ENCODE measurements at places on chromosomes 12 and 14.

- no peak for DNase-seq
These were observed 7.4 kb downstream of the PRIMA1 start for GRCh38 chr14:93780813-93781400.

- no peak for DNase-seq
These were observed 310.3 kb downstream of the DPF3 start for GRCh38 chr14:72583316-72584272.

DNA sequence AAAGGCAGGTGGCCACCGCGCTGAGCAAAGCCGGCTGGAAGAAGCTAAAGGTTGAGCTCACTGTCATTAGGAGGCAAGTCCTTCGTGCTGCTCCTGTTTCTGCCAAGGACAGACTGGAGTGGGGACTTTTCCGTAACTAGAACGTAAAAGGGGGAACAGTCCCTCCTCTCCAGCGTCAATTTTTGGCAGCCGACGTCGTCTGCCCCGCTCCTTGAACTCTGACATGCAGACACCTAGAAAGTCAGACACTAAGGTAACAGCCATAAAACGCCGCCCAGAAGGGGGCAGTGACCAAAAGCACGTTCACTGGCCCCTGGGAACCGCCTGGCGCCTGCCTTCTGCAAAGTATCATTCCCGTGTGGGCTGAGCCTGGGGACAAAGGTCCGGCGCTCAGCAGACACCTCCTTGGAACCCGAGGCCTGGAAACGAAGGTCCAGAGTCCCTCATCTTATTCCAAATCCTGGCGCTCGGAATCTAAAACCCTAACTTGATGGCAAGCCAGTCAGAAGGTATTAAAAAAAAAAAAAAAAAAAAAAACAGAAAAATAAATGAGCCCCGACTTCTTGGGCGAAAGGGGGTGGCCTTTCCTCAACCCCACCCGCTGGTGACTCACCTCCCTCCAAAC lies 1.1 kb upstream of the LRP1 start:
- no peak for DNase-seq

DNA sequence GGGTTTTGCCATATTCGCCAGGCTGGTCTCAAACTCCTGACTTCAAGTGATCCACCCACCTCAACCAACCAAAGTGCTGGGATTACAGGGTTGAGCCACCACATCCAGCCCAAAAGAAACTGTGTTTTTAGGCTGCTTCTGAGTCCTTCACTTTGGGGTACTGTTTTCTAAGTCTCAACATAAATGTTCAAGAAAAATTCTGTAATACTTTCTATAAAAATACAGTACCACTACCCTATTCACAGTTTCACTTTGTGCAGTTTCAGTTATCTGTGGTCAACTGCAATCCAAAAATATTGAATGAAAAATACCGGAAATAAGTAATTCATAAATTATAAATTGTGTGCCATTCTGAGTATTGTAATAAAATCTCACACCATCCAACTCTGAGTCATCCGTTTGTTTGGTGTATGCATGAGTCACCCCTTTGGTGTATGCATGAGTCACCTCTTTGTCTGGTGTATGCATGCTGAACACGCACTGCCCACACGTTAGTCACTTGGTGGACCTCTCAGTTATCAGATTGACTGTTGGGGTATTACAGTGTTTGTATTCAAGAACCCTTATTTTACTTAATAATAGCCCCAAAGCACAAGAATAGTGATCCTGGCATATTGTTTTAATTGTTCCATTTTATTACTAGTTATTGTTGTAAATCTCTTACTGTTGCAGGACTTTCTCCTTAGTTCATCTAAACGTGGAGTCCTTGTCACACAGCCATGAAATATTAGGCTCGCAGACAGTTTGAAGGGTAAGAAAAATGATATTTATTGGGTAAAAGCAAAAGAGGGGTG lies 190.2 kb downstream of the FSCB start:
- DNase-seq, result peak; percentile 13

- no peak for DNase-seq
These were observed 18.3 kb downstream of the ALDH6A1 start for GRCh38 chr14:74065746-74066575.
